ENCODE measurements at places on chromosomes 6 and 20.

DNA sequence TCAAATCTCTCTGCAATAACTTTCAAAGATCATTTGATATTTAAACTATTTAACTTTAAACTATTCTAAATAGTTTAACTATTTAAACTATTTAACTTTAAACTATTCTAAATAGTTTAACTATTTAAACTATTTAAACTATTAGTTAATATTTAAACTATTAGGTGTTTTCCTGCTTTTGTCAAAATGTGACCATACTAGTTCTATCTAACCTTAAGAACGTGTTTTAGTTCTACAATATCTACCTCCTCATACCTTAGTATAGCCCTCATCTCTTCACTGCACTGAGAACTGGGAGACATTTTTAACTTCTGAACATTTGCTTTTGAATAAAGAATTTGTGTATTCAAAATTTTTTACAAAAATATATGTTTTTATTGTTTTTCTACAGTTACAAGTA is 429.1 kb downstream of the ADGRB3 start:
- no peak for DNase-seq

- no peak for DNase-seq
Observed at GRCh38 chr6:8387942-8388437, 47.4 kb downstream of the SLC35B3 start.

DNA sequence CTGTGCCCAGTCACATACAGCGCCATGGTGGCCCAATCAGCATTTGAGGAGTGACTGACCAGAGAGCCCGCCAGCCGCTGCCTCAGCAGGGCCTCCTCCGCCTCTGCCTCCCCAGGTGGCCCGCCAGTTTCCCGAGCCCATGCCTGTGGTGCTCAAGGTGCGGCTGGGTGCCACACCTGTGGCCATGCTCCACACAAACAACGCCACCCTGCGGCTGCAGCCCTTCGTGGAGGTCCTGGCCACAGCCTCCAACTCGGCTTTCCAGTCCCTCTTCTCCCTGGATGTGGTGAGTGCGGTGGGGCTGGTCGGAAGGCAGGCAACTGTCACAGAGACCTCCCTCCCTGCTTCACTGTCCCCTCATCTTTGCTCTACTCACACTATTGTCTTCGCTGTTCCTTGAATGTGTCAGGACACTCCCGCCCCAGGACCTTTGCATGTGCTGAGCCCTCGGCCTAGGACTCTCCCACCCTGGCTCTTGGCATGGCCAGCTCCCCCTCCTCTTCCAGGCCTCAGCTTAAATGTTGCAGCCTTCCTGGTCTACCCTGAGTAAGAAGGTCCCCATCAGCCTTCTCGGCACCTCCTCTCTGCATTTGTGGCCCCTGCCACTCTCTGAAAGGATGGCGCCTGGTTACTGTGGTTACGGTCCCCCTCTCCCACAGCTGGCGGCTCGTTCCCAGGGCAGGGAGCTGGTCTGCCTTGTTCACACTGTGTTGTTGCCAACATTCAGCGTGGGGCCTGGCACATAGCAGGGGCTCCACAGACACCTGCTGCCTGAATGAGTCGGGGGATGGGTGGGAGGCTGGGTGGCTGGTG is 11.8 kb upstream of the BPIFB6 start:
- no peak for DNase-seq

DNA sequence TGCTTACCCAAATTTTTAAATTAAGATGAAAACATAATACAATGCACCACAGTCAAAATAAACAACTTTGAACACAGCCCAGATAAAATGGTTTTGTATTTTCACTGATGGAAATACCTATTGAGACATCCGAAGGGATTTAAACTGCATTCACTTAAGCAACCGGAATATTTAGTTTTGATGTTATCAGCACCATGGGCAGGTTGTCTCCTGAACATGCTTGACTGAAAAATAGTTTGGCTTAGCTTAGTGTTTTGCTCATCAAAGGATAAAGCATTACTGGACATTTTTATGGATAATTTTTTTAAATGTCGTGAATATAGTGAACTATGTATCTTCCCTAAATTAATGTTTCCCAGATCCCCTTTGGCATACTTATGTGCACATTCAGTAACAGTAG is 177.5 kb downstream of the GJA1 start:
- DNase-seq = no peak

DNA sequence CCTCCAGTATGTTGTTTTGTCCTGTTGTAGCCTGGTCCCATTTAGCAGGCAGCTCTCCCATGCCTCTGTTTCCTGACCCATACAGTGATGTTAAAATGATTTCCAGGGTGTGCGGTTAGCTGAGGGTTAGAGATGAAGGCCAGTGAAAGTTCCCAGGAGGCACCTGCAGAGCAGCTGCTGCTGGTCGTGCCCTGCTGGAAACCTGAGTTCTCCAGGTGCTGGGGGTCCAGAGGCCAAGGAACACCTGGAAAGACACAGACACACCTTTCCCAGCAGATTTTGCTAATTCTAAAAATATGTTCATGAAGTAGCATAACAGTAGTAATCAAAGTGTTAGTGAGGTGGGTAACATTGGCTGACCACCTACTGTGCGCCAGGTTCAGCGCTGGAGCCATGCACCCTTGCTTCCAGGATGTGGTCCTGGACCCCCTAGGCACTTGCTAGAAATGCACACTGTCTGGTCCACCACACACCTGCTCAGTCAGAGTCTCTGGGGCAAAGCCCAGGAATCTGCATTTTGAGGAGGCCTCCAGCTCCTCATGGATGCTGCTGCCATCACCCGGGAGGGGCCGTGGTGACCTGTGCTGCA is 118.7 kb downstream of the SYNDIG1 start:
- DNase-seq = no peak

DNA sequence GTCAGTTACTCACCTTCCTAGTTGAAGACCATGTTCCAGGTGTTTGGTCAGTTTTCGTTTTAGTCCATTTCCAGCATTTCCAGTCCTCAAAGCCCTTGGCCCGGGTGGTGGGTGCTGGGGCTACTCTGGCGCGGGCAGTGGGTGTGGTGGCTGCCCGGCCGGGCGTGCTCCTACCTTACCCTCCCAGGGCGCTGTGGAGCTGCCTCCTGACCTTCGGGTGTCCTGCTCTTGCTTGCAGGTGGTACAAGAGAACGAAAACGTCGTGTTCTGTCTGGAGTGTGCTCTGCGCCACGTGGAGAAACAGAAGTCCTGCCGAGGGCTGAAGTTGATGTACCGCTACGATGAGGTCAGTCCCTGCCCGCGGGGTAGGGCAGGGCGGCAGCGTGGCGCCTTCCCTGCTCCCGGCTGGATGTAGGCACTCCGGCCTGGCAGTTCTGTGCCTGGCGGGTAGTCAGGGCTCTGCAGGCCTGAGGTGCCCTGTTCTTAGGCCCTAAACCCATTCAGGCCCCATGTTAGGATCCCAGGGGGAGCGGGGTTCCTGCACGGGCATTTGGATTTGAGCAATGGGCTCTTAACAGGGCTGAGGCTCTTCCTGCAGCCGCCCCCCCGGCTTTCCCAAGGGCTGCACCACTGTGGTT is 145.8 kb downstream of the DTNBP1 start:
- no peak for DNase-seq

- no peak for DNase-seq
Observed at GRCh38 chr20:33967126-33967525, 26.6 kb upstream of the RALY start.

- DNase-seq = no peak
Observed at GRCh38 chr6:2741756-2742155, 9.0 kb downstream of the MYLK4 start.

Measured in SW 1271 (cell line).